ENCODE measurements at places on chromosomes 11 and 22. TPM values are rescaled to one million over a fixed set of nuclear protein-coding genes. Genes with fewer than 3 reads are reported as not detected.

The OR8D1 gene
- not detected for total RNA-seq

The OR51B2 gene
- total RNA-seq: not detected

The ANKRD49 gene
- total RNA-seq: 7.6 TPM

The TRIM51 gene
- total RNA-seq: not detected

The GGT5 gene
- 45.9 TPM for total RNA-seq

The TUB gene
- 3.9 TPM for total RNA-seq

The SSTR3 gene
- not detected for total RNA-seq

The YIF1A gene
- 123 TPM for total RNA-seq

The DCDC1 gene
- not detected for total RNA-seq

The SLC29A2 gene
- 4.8 TPM for total RNA-seq

The OR52I2 gene
- not detected for total RNA-seq

The PUS3 gene
- total RNA-seq: 15.1 TPM

The OR5B21 gene
- total RNA-seq: not detected

The HORMAD2 gene
- not detected for total RNA-seq

The RAC2 gene
- 122 TPM for total RNA-seq

The F2 gene
- not detected for total RNA-seq

The SHISAL1 gene
- total RNA-seq: 0.07 TPM

The FAM180B gene
- not detected for total RNA-seq

The CARD18 gene
- total RNA-seq: not detected

The TTC12 gene
- total RNA-seq: 2.2 TPM

The C11orf42 gene
- total RNA-seq: not detected

The ELMOD1 gene
- 0.53 TPM for total RNA-seq

The OR5P2 gene
- total RNA-seq: not detected

The MMP1 gene
- 1,684 TPM for total RNA-seq

The DEFB131B gene
- not detected for total RNA-seq

The CRYBA4 gene
- total RNA-seq: not detected

The CAVIN3 gene
- 153 TPM for total RNA-seq

The TESMIN gene
- 6.1 TPM for total RNA-seq

The IRAG1 gene
- total RNA-seq: 0.35 TPM

The PRSS23 gene
- total RNA-seq: 240 TPM

The VSIG10L2 gene
- total RNA-seq: not detected

The LMNTD2 gene
- total RNA-seq: 1.8 TPM

The LRRC32 gene
- total RNA-seq: 117 TPM

The ATL3 gene
- 70.0 TPM for total RNA-seq

The CNIH2 gene
- 0.78 TPM for total RNA-seq

The PARVG gene
- not detected for total RNA-seq

The RFPL2 gene
- total RNA-seq: not detected

The DRD4 gene
- not detected for total RNA-seq

The TANGO2 gene
- 33.2 TPM for total RNA-seq

The OR52E8 gene
- not detected for total RNA-seq

The KDELR3 gene
- 28.6 TPM for total RNA-seq

The CACNA1I gene
- total RNA-seq: not detected

The PDE2A gene
- total RNA-seq: 14.8 TPM
